ENCODE measurements at places on chromosomes 11 and 22.

DNA sequence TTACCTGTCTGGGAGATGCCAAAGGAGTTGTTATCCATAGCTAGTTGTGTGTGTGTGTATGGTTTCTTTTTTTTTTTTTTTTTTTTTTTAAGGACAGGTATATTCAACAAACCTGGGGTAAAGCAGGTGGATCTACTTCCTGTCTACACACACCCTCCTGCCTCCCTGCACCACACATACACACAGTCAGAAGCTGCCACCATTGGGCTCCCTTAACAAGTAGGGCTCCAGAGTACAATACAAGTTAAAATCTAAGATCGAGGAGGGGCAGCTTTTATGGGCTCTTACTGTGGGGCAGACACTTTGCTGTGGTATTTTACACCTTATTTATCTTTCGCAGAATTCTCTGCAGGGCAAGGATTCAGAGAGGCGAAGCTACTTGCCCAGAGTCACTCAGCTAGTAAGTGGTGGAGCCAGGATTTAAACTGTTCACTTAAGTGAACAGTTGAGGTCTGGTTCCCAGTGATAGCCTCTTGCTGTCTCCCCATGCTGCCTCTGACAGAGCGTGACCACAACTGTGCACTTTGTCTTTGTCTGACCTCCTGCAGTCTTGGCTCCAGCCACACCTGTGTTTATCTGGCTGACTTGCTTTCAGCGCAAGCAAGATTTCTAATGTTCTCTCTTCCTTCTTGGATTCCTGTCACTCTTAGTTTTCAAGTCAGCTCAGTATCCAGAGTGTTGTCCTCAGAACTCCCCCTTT is 135.0 kb downstream of the CSNK2A3 start:
- no peak for DNase-seq

DNA sequence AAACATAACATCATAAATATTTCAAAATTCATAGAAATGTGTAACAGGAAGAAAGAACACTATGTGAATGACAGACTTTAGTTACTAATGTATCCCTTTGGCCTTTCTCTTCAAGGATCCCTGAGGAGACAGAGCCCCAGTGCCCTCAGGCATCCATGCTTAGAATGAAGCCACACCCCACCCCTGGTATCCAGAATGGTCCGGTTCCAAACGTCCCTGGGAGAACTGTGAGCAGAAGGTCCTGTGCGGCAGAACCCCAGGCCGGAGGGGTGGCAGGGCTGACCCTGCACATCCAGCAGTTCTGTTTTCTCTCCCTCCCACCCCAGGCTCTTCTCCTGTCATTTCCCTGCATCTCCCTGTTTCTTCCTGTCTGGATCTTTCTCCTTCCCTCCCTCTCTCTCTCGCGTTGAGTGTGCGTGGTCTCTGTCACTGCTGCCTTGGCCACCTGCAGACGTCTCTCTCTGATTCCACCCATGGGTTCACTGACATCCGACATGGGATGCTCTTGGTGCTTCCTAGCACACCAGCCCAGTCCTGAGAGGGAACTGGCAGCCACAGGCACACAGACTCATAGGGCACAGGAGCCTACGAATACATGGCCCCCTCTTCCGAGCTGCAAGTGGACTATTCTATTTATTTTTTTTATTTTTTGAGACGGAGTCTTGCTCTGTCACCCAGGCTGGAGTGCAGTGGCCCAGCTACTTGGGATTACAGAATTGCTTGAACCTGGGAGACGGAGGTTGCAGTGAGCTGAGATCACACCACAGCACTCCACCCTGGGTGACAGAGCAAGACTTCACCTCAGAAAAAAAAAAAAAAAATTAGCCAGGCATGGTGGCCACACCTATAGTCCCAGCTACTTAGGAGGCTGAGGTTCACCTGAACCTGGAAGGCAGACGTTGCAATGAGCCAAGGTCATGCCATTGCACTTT is 5.7 kb downstream of the RFPL1 start:
- no peak for DNase-seq

DNA sequence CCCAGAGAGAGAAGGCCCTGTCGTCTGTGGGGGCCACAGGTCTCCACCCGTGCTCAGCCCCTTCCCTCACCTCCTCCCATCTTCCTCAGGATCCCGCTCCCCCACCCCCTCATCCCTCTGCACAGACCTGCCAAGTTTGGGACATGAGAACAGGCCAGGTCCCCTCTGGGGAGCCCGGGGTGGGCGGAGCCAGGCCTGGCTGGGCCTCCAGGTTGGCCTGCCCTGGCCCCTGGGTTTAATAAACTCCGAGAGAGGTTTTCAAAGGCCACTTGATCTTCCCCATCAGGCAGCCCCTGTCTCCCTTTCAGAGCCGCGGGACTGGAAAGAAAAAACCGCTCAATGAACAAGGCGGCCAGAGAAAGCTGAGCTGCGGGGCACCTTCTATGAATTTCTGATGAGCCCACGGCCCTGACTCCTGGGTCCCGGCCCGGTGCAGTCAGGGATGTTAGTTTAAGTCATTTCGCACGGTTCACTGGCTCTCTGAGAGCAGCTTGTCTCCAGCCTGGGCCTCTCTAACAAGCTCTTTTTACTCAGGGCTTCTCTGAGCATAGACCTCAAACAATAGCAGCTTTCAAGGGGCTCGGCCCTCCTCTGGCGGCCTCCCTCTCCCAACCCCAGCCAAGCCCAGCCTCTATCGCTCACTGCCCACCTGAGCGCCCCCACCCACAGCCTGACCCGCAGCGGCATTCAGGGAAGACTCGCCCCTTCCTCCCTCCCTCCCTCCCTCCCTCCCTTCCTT is 64.8 kb downstream of the RPUSD4 start:
- DNase-seq = no peak

GRCh38 chr11:101907815-101908214 is 7.0 kb upstream of the CEP126 start:
- DNase-seq = no peak

GRCh38 chr11:47433157-47433556 is 6.9 kb upstream of the PSMC3 start:
- DNase-seq = no peak

- no peak for DNase-seq
Measured at GRCh38 chr11:102317768-102318103, 452 bp downstream of the BIRC3 start.

GRCh38 chr11:66459138-66459778 is 7.4 kb upstream of the PELI3 start:
- no peak for DNase-seq

- DNase-seq = peak; percentile 43
Measured at GRCh38 chr11:81787584-81788049, 946.0 kb downstream of the FAM181B start.

GRCh38 chr22:42626951-42627625 is 12.4 kb upstream of the POLDIP3 start:
- DNase-seq = no peak

GRCh38 chr22:48347311-48347710 is 1480.4 kb downstream of the BRD1 start:
- DNase-seq = no peak

- DNase-seq = no peak
Measured at GRCh38 chr11:105618343-105618955, 8.6 kb downstream of the GRIA4 start.

GRCh38 chr22:21650823-21651520 is 8.9 kb downstream of the SDF2L1 start:
- DNase-seq = no peak

DNA sequence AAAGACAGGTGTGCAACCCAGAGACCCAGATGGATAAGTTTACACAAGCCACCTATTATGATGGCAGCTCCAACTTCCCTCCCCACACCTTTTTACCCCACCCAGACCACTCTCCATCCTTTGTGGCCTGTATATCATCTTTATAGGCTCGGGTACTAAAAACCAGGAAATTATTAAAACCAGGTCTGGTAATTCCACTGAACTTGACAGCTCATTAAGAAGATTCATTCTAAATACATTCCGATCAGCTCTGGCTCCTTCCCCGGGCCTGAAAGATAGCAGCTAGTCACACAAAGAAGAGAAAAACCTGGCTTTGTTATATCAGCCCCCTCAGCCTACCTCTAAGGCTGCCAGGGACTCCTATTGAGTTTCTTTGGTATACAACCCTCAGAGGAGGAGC is 67.9 kb upstream of the API5 start:
- DNase-seq = no peak

DNA sequence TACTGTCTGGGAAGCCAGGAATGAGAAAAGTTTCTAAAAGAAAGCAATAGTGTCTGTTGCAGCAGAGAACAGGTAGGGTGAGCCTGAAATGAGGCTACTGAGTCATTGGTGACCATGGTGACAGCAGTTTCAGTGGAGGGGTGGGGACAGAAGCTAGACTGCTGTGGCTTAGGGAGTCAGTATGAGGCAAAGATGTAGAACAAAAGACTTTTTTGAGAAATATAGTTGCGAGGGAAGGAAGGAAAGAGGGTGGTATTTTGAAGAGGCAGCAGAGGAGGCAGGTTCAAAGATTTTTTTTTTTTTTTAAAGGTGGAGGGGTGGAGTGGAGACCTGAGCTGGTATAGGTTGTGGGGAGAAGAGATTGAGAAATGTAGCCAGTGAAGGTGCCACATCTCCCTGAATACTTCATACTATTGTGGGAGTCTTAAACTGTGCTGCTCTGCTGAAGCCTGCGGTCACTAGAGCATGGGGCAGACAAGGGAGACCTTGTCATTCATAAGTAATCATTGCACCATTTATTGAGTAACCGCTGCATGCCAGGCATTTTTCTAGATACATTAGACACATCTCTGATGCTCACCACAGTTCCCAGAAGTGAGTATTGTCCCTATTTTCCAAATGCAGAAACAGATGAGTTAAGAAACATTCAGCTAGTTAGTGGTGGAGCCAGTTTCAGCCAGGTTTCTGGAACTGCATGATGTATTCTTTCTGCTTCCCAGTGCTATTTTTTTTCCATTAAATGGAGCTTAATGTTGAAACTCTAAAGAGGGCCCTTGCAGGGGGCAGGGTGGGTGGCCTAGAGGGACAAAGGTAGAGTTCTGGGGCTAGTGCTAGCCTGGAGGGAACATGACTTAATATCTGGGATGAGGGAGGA is 49.9 kb downstream of the STIM1 start:
- no peak for DNase-seq

DNA sequence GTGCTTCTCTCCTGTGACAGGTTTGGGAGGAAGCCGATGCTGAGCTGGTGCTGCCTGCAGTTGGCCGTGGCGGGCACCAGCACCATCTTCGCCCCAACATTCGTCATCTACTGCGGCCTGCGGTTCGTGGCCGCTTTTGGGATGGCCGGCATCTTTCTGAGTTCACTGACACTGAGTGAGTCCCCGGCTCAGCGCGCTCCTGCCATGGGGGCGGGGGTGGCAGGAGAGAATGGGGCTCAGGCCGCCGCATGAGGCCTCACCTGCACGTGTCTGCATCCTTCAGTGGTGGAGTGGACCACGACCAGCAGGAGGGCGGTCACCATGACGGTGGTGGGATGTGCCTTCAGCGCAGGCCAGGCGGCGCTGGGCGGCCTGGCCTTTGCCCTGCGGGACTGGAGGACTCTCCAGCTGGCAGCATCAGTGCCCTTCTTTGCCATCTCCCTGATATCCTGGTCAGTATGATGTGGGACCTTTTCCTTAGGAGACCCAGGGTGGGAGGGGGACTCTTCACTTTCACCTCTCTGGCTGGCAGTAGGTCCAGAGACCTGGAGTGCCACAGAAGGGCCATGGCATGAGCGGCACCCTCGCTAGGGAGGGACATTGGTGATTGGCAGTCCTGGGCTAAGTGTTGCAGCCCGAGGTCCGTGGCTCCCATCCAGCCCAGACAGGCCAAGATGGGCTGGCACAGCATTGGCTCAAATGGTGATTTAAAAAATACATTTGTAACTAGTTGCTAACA is 28.9 kb upstream of the SLC22A12 start:
- DNase-seq = no peak

DNA sequence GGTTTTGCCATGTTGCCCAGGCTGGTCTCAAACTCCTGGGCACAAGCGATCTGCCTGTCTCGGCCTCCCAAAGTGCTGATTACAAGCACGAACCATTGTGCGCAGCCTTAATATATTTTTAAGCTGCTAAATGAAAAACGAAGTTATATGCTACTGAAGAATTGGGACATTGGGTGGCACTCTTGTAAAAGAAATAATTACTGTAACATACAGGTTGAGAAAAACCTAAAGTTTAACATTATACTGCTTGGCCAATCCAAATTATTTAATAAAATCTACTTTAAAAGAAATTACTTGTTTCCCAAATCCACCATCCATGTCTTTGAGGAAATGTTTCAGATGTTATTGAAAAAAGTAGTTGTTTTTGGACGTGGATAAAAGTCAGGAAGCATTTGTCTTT is 37.9 kb upstream of the ARHGAP32 start:
- peak; percentile 54 for DNase-seq

- no peak for DNase-seq
Measured at GRCh38 chr22:29081517-29082236, 8.8 kb downstream of the KREMEN1 start.
